NCI-H226 (cell line): ENCODE measurements at places on chromosomes 2 and 18.

DNA sequence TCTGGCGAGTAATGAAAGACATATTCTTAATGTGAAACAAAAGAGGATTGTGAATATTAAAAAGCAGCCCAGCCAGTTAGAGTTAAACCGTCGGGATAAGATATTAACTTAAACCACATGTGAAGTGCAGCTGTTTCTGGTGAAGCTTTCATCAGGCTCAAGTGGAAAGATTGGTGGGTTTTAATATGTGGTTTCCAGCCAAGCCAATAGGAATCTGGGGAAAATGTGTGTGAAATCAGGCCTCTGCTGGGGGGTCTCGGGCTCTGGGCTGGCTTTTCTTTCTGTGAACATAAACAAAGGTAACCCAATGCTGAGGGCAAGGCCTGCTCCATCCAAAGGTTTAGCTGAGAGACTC lies 279.6 kb downstream of the SLC4A3 start:
- no peak for DNase-seq

- DNase-seq: no peak
Observed at GRCh38 chr2:217889656-217890055, 113.1 kb downstream of the TNS1 start.

- no peak for DNase-seq
Observed at GRCh38 chr2:175889701-175890302, 112.3 kb downstream of the LNPK start.

DNA sequence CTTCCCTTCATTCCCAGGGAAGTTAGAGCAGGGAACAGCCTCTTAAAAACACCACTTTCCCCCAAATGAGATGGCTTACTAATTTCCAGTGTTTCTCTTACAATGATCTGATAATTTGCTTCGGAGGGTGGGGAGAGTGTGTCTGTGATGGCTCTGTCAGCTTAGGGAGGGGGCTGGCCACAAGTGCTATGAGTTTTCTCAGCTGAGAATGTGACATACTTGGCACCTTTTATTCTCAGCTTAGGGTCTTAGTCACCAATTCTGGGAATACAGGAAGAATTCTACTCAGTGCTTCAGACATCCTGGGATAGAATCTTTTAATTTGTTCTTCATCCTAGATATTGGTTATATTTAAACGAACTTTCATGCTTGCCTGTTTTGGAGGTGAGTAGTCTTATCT lies 64.4 kb downstream of the AOX1 start:
- DNase-seq: no peak
